Inflammatory macrophage (primary cell): ENCODE measurements at places on chromosomes 6 and 20.
A peak's percentile ranks its signal among the peaks of the same experiment; 100 is the strongest.

GRCh38 chr6:112780498-112781096 lies 433.5 kb downstream of the RFPL4B start:
- peak; percentile 73 for DNase-seq

- DNase-seq = no peak
These were observed 42.5 kb upstream of the ADGRF1 start for GRCh38 chr6:47084610-47085009.

DNA sequence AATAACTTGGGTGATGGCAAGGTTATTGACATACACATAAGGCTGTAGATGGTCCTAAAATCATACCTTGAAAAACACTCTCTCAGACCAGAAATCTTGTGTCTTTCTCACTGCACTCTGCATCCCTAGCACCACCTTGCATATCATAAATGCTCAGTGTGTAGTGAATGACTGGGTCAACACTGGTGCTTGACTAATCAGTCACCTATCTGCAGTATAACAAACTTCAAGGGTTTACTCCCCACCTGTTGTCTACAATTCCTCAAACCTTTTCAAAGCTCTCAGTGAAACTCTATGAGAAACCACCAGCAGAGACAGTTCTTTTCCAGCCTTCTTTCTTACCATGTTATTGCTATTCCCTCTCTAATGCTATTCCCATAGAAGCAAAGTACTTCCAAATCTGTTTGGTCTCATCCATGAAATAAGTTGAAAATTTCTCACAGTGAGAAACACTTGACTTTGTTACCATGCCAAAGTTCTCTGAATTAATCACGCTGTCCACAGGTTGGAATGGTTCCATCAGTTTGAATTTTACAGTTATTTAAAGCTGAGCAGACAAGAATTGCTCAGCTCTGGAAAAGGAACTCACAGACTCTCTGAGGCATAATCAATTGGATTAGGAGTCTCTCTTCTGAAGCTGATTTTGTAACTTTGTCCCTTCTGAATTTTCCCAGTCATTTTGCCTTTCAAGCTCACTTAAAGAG lies 104.8 kb upstream of the EYA4 start:
- no peak for DNase-seq

DNA sequence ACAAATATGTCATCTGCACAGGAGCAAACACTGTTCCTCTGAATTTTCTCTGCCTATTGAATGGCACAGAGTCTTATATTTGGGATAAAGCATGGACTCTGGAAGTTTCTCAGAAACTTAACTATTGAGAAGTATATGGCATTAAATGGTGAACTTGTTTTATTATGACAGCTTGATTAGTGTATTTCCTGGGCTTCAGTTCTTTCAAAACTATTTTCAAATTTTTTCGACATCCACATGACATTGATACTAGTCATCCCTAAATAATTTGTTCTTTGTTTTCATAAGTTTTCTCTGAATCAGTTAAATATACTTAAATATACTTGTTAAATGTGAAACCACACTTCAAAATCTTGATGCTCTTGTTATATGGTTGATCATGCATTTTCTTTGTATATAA lies 144.0 kb upstream of the TSHZ2 start:
- no peak for DNase-seq

DNA sequence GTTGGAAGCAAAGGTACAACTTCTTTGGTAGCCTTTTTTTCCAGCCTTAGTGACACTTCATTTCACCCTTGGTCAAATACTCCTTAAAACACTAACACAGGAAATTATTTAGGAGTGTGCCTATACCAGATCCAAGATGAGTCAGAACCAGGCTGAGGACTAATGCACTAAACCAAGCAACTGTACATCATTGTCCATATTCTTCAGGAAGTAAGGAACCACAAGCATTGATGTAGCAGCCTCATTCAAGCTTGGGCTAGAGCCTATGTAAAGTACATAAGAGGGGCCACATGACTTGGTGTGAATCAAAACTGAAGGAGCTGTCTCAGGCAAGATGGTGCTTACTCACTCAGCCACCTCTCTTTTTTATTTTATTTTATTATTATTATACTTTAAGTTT lies 20.7 kb upstream of the ADGB start:
- DNase-seq = no peak

GRCh38 chr6:37845930-37846329 lies 26.4 kb downstream of the ZFAND3 start:
- no peak for DNase-seq

DNA sequence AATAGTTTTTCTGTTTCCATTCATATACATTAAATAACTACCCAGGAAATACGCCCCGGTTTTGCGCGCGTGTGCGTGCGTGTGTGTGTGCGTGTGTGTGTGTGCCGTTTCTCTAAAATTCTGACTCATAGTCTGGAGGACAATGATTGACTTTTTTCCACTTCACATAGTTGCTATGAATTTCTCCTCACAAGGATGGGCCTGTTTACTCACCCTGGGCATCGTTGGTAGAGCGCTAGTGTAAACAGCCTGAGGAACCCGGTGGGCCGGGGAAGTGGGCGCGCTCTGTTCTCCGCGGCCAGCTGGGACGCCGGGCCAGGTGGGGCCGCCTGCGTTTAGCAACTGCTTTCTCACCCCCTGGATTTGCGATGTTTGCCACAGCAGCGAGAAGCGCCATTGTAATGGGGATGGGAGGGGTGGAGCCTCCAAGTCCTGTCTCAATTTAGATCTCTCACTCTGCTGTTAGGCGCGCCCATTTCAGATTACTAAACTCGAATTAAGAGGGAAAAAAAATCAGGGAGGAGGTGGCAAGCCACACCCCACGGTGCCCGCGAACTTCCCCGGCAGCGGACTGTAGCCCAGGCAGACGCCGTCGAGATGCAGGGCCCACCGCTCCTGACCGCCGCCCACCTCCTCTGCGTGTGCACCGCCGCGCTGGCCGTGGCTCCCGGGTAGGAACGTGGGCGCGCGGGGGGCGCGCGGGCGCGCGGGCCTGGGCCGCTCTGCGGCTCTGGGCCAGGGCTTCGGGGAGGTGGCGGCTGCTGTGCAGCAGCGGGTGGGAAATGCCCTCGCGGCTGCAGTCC lies at the start of gene CD109:
Gene CD109 (plus strand): TSS at position 585 of the 803 bp plus-strand sequence. CDS start 13 bp downstream, at position 598.
- DNase-seq = peak; percentile 77

DNA sequence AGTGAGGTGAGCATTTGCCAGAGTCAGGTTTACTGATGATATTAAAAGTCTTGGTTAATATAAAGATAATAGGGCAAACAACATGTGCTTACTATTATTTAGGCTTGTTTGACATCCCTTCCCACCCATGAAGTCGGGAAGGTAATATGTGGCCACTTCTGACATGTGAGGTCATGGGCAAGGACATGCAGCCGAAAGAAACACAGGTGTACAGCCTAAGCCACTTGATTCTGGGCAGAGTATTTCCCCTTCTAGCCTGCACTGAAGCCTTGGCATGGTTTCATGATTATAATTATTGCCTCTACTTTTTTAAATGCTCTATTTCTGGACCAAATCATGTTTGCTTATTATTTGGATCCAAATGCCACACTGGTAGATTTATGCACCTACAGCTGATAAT lies 52.3 kb downstream of the TSPYL4 start:
- no peak for DNase-seq
